ENCODE measurements at places on chromosomes 6 and 20.
A peak's percentile ranks its signal among the peaks of the same experiment; 100 is the strongest.

GRCh38 chr6:17032988-17033634, 68.7 kb upstream of the STMND1 start:
- no peak for DNase-seq

GRCh38 chr6:73774311-73774774, 78.3 kb downstream of the CD109 start:
- no peak for DNase-seq

DNA sequence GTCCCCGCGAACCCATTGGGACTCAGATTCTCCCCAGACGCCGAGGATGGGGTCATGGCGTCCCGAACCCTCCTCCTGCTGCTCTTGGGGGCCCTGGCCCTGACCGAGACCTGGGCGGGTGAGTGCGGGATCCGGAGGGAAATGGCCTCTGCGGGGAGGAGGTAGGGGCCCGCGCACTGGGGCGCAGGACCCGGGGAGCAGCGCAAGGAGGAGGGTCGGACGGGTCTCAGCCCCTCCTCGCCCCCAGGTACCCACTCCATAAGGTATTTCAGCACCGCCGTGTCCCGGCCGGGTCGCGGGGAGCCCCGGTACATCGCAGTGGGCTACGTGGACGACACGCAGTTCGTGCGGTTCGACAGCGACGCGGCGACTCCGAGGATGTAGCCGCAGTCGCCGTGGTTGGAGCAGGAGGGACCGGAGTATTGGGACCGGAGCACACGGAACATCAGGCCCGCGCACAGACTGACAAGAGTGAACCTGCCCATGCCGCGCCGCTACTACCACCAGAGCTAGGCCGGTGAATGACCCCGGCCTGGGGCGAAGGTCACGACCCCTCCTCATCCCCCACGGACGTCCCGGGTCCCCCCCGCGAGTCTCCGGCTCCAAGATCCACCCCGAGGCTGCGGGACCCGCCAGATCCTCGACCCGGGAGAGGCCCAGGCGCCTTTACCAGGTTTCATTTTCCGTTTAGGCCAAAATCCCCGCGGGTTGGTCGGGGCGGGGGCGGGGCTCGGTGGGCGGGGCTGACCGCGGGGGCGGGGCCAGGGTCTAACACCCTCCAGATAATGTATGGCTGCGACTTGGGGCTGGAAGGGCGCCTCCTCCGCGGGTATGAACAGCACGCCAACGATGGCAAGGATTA, 15.7 kb upstream of the HLA-A start:
- peak; percentile 70 for DNase-seq

GRCh38 chr6:28922821-28923317, 916 bp downstream of the TRIM27 start:
- DNase-seq = peak; percentile 56

GRCh38 chr6:83889621-83890020, 30.1 kb downstream of the CYB5R4 start:
- no peak for DNase-seq

DNA sequence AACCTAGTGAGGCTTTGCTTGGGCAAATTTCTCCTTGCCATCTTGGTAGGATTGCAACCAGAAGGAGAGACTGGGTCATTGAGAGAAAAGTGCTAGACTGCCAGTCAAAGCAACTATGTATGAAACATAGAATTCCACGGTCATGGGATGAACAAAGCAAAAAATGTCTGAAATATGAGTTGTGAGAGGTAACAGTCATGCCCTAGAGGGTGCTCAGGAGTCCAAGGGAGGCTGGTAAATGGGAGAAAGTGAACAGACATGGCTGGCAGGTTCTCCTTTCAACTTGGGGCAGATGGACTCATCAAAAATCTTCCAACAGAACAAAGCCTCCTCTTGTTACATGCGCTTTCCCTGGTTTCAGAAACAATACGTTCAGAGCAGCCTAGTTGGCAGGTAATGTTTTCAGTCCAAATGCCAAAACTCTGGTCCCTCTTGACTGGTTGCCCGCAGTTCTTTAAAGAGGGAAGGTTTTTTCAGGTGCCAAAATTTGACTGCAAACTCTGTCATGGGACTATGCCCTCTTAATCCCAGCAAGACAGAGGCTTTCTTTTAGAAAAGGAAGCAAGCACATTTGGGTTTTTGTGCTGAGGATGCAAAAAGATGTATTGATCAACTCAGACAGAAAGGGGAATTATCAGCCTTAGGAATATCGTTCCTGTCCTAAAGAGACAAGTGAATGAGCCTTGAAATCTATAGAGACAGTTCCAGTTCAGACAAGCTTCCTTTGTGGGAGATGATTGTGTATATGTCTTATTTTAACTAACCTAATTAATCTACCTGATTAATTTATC, 68.5 kb upstream of the SASH1 start:
- DNase-seq = no peak

All from GDM1 (cell line).